Activated CD4-positive, alpha-beta T cell treated with anti-CD3 and anti-CD28 coated beads for 48 hours (primary cell): ENCODE measurements at places on chromosomes 1 and 21.

- no peak for DNase-seq
These were observed 348.8 kb downstream of the HHAT start for GRCh38 chr1:210677533-210677932.

DNA sequence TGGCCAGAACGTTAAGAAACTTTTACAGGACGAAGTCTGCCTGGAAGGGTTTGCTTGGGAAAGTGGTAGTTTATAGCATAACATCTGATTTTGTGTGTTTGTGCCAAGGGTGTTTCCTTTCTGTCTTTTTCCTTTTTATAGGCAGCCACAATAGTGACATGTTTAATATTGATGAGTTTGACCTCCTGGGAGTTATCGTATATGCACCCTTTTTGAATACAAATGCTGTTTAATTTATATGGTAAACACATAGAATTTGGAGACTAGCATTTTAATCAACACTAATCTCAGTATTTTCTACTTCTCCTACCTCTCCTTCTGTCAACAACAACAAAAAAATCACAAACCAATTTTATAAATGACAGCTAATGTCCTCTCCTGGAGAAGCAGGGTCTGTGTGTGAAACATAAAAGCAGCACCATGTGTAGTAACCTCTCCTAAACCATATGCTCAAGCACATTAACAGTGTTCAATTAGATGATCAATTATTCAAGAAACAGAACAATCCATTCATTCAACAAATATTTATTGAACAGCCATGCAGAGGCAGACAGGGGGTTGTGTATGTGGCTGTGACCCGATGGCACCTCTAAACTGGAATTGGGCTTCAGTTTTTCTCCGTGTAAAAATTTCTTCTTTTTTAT, 604 bp upstream of the FMN2 start:
- DNase-seq: no peak

DNA sequence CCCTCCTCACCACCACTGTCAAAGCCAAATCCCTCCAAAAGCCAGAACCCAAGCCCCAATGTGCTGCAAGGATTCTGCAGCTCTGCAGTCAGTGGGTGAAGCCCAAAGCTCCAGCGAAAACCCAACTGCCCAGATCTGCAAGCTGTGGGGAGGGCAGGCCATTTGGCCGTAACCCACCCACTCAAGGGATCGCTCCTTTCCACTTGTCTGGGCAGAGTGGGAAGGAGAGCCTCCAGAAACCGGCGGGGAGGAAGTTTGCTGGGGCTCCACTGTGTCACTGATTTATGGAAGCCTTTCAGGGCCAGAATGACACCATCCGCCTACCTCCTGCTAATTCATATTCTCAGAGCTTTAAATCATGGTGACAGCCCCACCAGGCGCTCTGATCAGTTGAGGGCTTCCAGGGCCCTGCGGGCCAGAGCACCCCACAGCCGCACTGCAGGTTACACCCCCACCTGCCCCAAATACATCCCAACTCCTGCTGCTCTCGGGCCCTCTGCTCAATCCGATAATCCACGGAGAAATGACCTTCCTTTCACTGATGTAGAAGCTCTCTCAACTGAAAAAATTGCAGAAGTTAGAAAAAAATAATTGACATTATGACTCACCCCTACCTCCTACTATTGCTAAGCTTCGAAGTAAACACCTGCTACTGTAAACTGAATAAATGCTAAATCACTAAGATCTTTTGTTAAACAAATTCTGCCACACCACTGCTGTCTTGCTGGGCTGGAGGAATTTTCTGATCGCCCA, 40.6 kb upstream of the RAB4A start:
- no peak for DNase-seq

DNA sequence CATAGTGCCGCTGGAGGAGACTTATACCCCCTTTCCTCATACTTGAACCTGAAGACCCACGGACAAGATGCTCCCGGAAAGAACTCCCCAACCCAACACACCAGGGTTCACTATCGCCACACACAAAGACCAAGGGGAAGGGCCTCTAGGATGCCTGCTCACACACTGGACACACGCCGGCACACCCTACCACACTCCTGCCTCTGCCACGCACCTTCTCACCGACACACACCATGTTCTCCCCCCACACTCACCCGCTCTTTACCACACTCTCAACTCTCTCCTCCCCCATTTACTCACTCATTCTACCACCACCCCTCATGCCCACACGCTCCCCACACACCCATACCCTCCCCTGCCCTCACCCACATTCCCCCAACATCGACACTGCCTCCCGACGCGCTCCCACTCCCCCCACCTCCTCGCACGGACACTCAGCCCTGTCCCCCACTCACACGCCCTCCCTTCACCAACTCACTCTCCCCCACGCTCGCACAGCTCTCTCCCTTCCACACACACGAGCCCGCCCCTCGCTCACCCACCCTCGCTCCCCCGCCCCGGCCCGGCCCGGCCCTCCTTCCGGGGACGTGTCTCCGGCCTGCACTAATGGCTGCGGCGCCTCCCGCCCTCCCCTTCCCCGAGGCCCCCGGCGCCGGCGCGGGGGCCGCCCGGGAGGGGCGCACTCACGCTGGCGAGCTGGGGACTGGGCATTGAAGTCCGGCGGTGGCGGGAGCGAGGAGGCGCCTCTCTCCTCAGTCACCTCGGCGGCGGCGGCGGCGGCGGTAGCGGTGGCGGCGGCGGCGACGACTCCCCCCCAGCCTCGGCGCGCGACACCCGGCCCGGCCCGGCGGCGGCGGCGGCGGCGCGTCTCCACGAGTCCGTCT, 626 bp downstream of the PTP4A2 start:
- DNase-seq: peak; percentile 80

- no peak for DNase-seq
These were observed 7.6 kb downstream of the RASSF5 start for GRCh38 chr1:206514813-206515387.

DNA sequence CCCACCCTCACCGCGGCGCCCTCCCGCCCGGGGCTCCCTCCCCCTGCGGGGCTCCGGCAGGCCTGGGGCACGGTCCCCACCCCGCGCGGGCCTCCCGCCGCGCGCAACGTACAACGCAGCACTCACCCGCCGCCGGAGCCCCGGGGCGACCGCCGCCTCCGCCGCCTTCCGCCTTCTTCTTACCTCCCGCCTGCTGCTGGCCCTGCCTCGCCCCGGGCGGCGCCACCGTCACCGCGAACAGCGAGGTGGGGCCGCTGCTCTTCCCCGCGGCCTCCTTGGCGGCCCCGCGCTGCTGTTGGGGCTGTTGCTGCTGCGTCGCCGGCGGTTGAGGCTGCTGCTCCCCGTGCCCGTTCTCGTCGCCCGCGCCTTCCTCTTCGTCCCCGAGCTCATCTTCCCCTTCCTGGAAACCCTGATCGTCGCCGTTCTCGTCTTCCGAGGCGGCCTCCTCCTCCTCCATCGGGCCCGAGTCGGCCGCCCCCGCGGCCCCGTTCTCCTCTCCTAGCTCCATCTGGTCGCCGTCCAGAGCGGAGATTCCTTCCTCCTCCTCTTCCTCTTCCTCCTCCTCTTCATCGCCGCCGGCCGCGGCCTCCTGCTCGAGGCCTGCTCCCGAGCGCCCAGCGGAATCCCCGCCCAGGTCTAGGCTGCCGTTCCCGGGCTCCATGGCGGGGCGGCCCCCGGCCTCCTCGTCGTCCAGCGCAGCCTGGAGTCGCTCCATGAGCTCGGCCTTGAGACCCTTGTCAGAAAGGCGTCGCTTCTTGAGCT, 671 bp downstream of the HNRNPU start:
- DNase-seq: peak; percentile 49

- no peak for DNase-seq
These were observed 61.2 kb downstream of the SYT6 start for GRCh38 chr1:114092186-114093062.

DNA sequence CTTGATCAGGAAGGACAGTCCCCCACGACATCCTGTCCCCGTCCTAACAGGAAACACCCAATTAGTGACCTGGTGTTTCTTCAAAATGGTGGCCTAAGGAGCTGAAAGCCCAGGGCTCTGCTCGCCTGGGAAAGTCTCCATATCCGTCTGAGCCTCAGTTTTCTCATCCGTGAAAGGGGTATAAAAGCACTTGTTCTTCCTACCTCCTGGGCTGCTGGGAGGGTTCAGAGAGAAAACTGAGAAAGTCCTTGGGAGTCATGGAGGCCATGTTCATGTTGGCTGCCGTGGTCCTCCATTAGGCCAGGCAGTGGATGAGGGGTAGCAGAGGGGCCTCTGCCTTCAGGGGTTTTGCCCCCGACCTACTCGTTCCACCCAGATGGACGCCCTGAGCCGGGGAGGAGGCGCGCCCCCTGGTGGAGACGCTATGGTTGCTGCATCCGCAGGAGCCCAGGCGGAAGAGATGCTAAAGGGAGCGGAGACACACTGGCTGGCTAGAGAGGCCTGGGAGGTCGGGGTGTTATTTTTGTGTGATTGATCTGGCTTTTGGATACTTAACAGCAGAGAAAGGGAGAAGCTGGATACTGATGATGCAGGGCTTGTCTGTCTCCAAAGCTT, 113.5 kb downstream of the PRDM2 start:
- DNase-seq: peak; percentile 74

- DNase-seq: no peak
These were observed 562.6 kb downstream of the PTPRU start for GRCh38 chr1:29798699-29799566.

DNA sequence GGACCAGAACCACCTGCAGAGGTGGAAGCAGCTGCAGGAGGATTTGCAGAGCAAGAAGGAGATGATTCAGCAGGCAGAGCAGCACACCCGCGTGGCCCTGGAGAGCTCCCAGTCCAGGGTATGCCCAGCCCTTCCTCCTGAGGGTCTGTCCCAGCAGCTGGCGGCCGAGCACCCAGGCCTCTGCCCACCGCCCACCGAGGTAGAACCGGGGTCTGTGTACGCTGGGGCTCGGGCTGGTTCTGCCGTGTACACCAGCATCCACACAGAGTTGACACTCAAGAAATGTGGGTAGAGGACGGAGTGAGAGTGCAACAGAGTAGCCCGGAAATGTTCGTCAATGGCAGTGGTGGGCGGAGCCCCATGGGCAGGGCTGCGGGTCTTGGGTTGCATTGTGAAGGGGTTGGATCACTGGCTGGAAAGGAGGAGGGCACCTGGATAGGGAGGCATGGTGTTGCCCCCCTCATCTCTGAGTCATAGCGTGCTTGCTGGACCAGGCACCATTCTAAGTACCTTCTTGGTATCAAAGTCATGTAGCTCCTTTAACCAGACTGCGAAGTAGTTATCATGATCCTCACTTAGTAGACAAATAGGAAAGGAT, 5.1 kb upstream of the SMIM1 start:
- DNase-seq: no peak

- no peak for DNase-seq
These were observed 36.5 kb downstream of the C1orf198 start for GRCh38 chr1:230831771-230832170.

DNA sequence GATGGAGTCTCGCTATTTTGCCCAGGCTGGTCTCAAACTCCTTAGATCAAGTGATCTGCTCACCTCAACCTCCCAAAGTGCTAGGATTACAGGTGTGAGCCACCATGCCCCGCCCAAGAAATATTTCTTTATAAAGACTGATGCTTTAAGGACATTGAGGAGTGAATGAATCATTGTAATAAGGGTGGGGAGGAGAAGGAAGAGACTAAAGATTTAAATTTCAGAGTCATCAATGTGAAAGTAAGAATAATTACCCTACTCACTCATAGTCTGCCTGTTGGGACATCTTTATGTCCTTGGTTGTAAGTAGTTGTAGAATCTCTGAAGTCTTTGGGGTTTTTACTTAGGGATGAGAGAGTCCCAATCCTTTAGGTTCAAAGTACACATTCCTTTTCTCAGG, 7.3 kb downstream of the KDM1A start:
- DNase-seq: no peak

- no peak for DNase-seq
These were observed 34.7 kb downstream of the RGS5 start for GRCh38 chr1:163168053-163168452.

GRCh38 chr1:206784471-206784903, 12.2 kb upstream of the IL10 start:
- DNase-seq: peak; percentile 95

DNA sequence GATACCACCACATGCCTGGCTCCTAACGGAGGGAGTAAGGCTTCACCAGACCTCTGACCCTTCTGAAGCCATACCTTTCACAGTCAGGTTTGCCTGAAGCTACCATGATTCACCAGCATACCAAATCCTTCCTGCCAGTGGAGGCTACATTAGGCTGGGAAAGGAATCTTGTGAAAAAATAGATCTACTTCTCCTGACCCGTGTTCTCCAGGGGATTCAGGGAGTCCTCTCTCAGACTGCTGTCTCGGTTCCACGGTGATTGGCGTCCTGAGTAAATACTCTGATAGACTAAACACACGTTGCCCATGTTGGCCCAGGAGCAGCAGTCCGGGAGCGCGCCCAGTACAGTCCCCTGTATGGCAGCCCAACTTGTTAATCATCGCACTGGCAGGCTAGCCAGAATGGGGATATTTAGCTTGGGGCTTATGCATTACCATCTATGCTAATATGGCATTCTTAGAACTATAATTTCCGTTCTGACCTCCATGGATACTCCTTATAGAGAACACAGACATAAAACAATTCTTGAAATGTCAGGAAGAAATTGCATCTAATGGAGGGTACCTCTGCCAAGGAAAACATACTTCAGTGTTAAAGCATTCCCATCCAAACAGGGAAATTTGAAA, 173.2 kb downstream of the ROR1 start:
- DNase-seq: no peak

DNA sequence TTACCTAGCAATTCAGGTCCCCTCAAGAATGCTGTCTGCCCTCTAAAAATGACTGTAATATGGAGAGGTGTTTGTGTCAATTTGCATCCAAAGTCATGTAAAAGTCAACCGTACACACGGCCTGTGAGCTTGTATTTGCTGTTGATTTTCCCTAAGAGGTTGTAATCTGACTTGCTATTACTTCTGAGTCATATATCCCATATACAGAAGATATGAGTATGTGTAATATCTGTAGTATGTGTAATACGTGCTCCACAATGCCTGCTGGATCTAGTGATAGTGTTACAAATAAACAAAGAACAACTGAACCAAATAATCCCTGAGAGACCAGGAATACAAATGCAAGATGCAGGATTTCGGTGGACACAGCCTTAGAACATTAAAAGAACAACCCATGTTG, 1.4 kb upstream of the KCNJ6 start:
- DNase-seq: no peak

DNA sequence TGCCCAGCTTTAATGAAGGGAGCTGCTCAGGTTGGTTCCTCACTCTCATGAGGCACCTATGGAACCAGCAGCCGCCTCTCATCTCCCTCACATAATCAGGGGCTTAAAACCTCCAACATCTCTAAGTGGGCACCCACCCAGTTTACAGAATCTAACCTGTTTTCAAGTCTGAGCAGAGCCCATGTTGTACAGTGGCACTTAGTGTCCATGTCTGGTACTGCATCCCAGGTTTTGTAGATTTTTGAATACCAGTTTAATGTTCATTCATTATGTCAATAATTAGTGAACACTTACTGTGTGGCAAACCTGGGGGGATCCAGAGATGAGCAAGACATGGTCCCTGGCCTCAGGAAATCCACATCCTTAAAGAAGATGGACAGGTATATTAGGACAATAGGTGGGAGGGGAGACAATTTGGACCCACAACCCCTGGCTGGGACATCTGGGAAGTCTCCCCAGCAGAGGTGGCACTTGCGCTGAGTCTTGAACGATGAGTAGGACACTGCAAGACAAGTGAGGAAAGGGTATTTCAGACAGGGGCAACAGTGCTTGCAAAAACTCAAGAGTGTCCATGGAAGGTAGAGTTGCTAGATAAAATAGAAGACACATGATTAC, 83.3 kb downstream of the LACTBL1 start:
- no peak for DNase-seq

GRCh38 chr1:154712166-154712810, 104.3 kb upstream of the ADAR start:
- DNase-seq: no peak

GRCh38 chr1:210647406-210648333, 319.0 kb downstream of the HHAT start:
- DNase-seq: no peak
